Activated naive CD8-positive, alpha-beta T cell treated with anti-CD3 and anti-CD28 coated beads, Interleukin-2, amount 10 ng/mL, durations not matched to agents 7 days and 5 days (primary cell): ENCODE measurements at places on chromosomes 3 and 15. TPM values are rescaled to one million over a fixed set of nuclear protein-coding genes. Genes with fewer than 3 reads are reported as not detected.

- H3K4me3 ChIP-seq = no peak overlapping the region
- H3K27ac ChIP-seq = no peak overlapping the region
- H3K27me3 ChIP-seq = no peaks in the 10 kb centered on the region
- H3K4me1 ChIP-seq = no peaks in the 10 kb centered on the region
These were observed 20.7 kb downstream of the GRIP2 start for GRCh38 chr3:14519406-14519805.

GRCh38 chr3:57559526-57559925 lies 3.5 kb downstream of the PDE12 start:
- peaks cover 37% of the 10 kb centered on the region for H3K4me1 ChIP-seq
- no peak overlapping the region for H3K27ac ChIP-seq
- H3K27me3 ChIP-seq = no peaks in the 10 kb centered on the region
- no peak for DNase-seq

SERPINI1 gene
- 2.4 TPM for total RNA-seq

- H3K36me3 ChIP-seq = no peaks in the 10 kb centered on the region
- DNase-seq = peak; percentile 44
- no peak overlapping the region for H3K4me3 ChIP-seq
These were observed 182.4 kb downstream of the SHQ1 start for GRCh38 chr3:72665701-72666446.

GRCh38 chr3:189936201-189936945 lies 184.3 kb downstream of the P3H2 start:
- H3K27ac ChIP-seq = no peak overlapping the region
- H3K27me3 ChIP-seq = peaks cover 2% of the 10 kb centered on the region
- no peak for DNase-seq
- no peak overlapping the region for H3K4me3 ChIP-seq
- H3K36me3 ChIP-seq = no peaks in the 10 kb centered on the region

RBMS3 gene
- 0.58 TPM for total RNA-seq

- peaks cover 30% of the 10 kb centered on the region for H3K4me1 ChIP-seq
- H3K4me3 ChIP-seq = no peak overlapping the region
- H3K27me3 ChIP-seq = peaks cover 1% of the 10 kb centered on the region
These were observed 11.3 kb upstream of the OXSR1 start for GRCh38 chr3:38154033-38154494.

APBA2 gene
- total RNA-seq = 65.1 TPM

DNA sequence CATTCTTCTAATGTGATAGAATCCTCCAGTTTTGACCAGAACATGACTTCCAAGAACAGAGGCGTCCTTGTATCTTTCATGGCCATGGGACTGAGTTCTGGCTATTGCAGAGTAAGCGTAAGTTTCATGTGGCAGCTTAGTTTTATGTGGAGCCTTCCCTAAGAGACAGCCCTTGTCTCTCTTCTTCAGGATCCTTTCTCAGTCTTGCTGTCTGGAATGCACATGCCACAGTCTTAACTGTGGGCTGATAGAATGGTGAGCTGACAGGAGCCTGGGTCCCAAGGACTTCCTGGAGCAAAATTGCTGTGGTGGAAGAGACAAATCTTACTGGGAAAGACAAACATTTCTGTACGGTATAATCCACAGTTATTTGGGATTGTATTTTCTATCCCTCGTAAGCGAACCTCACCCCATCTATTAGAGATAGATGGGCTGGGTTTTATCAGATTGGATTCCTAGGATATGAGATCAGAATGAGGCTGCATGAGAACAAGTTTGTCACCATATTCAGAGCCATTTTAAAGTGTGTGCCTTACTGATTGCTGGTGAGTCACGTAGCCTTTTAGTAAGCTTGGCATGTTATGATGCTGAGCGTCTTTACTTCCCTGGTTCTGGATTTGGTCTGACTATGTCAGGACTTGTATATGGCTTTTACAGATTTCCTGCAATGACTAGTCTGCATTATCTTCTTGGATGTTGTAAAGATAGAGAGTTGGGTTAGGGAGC lies 32.8 kb downstream of the CDIN1 start:
- H3K4me3 ChIP-seq = no peak overlapping the region
- peaks cover 2% of the 10 kb centered on the region for H3K36me3 ChIP-seq
- H3K27ac ChIP-seq = no peak overlapping the region
- no peaks in the 10 kb centered on the region for H3K27me3 ChIP-seq

DNA sequence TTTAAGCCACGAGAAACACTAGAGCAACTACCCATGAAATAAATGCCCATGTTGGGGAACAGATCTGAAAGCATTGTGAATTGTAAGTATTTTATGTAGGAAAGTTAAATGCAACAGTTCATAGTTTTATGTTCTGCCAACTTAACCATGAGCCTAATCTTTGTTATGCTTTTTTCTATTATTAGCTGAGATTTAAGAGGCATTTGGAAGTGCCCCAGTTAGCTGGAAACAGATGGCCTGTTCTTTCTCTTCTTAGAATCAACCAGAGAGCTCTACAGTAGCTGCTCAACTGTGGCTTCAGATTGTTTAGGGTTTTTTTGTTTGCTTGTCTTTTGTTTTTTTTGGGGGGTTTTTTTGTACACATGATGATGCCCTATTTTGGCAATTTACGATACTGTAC lies 284.4 kb downstream of the KCNH8 start:
- H3K36me3 ChIP-seq = no peaks in the 10 kb centered on the region
- no peak overlapping the region for H3K4me3 ChIP-seq
- H3K27ac ChIP-seq = no peak overlapping the region
- H3K4me1 ChIP-seq = peaks cover 1% of the 10 kb centered on the region

DNA sequence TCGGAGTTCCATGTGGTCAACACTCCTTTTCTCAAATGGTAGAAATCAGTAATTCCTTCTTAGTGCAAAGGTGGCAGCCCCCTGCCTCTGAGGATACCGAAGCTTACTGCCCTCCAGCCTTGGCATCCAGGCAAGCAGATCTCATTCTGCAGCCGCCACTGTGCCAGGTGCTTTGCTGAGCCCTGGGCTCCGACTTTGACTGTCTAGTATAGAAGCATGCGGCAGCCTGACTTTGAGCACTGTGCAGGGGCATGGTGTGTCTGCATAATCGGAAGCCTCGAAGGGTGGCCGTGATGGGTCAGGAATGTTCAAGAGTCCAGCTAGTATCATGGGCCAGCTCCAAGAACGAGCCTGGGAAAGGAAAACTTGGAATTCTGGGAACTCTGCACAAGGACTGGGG lies 39.7 kb downstream of the ABTB1 start:
- H3K27me3 ChIP-seq = peaks cover 4% of the 10 kb centered on the region
- no peak overlapping the region for H3K4me3 ChIP-seq
- no peaks in the 10 kb centered on the region for H3K36me3 ChIP-seq
- DNase-seq = no peak
- H3K27ac ChIP-seq = no peak overlapping the region
- no peaks in the 10 kb centered on the region for H3K4me1 ChIP-seq

DNA sequence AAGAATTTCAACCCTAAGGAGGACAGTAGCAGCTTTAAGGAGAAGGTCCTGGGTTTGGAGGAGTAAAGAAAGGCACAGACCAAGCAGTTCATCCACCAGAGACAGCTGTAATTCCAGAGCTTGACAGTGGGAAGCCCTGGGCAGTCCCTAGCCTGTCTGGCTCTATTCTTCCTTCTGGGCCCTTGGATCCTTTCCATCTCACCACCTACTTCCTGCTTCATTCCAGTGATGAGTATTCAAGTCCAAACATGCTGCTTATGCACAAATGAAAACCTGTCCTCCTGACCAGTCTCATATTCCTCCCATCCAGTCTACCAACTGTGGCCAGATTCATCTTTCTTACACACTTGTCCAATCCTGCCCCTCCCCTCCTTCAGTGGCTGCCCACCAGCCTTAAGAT lies 171.4 kb downstream of the CNTN3 start:
- H3K36me3 ChIP-seq = no peaks in the 10 kb centered on the region
- no peaks in the 10 kb centered on the region for H3K4me1 ChIP-seq
- H3K27me3 ChIP-seq = no peaks in the 10 kb centered on the region
- no peak overlapping the region for H3K27ac ChIP-seq

DNA sequence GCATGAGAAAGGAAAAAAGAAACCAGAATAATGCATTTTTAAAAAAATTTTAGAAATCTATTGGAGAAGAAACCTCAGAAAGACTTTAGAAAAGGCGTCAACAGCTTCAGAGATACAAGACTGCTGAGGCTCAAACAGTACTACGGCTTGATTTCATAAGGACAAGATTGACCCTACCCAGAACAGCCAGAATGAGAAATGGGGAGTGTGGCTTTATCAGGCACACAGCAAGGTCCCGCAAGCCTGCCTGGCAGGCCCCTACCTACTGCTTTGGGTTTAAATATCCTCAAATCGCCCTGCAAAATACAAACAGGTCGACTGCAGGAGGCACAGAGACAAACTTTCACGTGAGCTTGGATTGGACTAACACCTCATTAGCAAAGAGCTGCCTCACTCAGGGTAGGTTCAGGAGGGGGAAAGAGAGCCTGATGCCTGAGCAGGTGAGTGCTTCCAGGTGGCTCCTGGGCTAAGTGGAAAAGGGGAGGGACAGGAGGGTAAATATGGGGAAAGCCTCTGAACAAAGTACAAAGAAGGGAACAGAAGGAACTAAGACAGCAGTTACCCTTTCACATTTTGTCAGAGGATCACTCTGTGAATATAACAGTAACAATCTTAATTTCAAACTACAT lies 87.5 kb downstream of the RORA start:
- no peaks in the 10 kb centered on the region for H3K36me3 ChIP-seq
- no peak for DNase-seq
- no peak overlapping the region for H3K4me3 ChIP-seq
- peaks cover 46% of the 10 kb centered on the region for H3K27me3 ChIP-seq

CDC25A gene
- total RNA-seq = 14.7 TPM

DNA sequence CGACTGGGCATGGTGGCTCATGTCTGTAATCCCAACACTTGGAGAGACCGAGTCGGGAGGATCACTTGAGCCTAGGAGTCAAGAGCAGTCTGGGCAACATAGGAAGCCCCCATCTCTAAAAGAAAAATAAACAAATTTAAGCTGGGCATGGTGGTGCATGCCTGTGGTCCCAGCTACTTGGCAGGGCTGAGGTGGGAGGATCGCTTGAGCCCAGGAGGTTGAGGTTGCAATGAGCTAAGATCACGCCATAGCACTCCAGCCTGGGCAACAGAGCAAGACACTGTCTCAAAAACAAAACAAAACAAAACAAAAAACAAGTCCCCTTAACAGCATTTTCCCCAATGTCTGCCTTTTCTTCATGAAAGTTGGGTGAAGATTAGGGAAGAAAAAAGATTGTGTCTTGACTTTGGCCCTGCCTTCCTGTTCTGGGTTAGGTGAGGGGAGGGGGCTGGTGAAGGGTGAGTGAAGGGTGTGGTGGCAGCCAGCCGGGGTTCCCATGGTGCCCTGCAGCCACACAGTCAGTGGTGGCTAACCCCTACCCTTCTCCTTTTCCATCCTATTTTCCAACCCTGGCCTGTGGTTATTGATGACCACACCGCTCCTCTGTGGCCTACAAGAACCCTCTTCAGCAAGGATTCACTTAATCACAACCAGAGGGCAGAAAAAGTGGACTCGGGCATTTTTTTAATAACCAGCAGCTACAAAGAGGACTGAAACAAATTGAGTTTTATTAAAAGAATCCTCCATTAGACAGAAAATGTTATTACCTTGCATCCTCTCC lies 28.4 kb upstream of the SMAD3 start:
- peaks cover 29% of the 10 kb centered on the region for H3K4me1 ChIP-seq
- no peak overlapping the region for H3K4me3 ChIP-seq
- DNase-seq = no peak
- no peak overlapping the region for H3K27ac ChIP-seq
- H3K27me3 ChIP-seq = peaks cover 14% of the 10 kb centered on the region
- H3K36me3 ChIP-seq = no peaks in the 10 kb centered on the region
